Liver (tissue), 10 donors: ENCODE measurements at places on chromosomes 12 and 14.

DNA sequence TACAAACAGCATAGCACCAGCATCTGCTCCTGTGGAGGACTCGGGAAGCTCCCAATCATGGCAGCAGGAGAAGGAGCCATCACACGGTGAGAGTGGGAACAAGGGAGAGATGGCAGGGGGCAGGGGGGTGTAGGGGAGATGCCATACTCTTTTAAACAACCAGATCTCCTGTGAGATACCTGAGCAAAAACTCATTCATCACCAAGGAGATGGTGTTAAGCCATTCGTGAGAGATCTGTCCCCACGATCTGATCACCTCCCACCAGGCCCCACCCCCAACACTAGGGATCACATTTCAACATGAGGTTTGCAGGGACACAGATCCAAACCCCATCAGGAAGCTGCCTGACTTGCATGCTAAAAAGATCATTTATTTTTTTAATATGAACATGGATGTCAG lies 499.3 kb downstream of the TMEM132D start:
- no peak for DNase-seq

- no peak for DNase-seq
Observed at GRCh38 chr14:86990396-86990795, 1002.6 kb downstream of the GALC start.

DNA sequence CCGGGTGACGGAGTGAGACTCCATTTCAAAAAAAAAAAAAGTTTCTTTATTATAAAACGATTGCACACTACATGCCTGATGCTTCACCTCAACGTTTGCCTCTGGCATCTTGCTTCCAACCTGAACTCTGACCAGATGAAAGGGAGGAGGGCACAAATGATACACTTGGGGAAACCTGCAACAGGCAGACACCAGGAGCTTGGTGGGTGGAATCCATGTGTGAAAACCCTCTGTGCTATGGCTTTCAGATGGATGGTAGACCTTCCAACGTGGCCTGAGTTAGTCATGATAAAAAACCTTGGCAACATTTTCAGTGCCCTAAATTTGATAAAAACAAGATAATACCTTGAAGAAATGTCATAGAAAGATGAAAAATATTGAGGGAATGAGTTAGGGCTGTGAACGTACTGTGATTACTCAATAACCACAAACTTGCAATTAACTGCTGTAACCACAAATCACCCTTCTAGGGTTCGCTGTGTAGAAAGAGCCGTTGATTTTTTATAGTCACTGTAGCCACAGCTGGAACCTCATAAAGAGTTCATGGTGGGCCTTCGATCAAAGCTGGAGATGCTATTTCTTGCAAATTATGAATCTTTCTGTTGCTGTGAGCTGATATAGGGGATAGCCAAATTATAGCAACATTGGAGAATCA lies 26.1 kb upstream of the GZMB start:
- DNase-seq: no peak

GRCh38 chr12:125305231-125305630 lies 240.0 kb downstream of the AACS start:
- DNase-seq: no peak

GRCh38 chr14:84483072-84483420 lies 1046.9 kb upstream of the FLRT2 start:
- no peak for DNase-seq

- DNase-seq: no peak
Observed at GRCh38 chr14:57232006-57232405, 36.7 kb downstream of the EXOC5 start.
